Kidney tubule cell (primary cell): ENCODE measurements at places on chromosomes 5 and 9.

DNA sequence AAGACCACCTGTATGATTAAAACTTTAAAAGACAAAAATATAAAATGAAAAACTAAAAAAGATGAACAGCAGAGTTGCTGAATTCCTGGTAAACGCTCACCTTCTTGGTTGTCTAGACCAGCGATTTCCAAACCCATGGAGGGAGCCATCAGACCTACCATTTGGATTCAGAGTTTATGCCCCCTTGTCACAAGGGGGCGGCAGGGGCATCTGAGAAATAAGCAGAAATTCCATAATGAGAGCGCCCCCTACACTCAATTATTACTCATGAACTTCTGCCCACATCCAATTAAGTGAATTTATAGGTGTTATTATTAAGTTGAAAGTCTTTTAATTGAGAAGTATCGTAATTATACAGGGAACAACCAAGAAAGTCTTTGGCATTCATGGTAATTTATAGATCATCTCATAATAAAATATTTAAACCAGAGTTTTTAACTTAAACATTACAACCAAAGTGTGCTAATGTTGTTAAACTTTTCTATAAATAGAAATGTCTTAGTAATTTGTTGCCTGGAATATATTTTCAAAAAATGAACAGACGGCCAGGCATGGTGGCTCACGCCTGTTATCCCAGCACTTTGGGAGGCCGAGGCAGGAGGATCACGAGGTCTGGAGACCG, 35.2 kb upstream of the SPATA31C2 start:
- peak; percentile 80 for DNase-seq

GRCh38 chr5:88298425-88298824, 29.8 kb upstream of the TMEM161B start:
- DNase-seq, result peak; percentile 60

GRCh38 chr5:149024477-149024876, 38.4 kb downstream of the SH3TC2 start:
- DNase-seq, result peak; percentile 68

- no peak for DNase-seq
These were observed 74.8 kb downstream of the CETN3 start for GRCh38 chr5:90334741-90335140.

DNA sequence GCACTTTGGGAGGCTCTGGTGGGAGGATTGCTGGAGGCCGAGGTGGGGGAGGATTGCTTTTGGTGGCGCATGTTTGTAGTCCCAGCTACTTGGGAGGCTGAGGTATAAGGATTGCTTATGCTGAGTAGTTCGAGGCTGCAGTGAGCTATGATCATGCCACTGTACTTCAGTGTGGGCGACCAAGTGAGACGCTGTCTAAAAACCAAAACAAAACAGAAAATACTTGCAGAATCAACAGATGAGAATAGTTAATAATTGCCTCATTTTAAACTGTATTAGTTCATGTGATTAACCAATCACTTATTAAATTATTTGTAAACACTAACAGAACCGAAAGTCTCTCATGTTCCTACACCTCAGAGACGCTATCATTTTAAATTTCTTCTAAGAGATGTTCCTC, 118.1 kb downstream of the CCDC171 start:
- DNase-seq, result peak; percentile 20

DNA sequence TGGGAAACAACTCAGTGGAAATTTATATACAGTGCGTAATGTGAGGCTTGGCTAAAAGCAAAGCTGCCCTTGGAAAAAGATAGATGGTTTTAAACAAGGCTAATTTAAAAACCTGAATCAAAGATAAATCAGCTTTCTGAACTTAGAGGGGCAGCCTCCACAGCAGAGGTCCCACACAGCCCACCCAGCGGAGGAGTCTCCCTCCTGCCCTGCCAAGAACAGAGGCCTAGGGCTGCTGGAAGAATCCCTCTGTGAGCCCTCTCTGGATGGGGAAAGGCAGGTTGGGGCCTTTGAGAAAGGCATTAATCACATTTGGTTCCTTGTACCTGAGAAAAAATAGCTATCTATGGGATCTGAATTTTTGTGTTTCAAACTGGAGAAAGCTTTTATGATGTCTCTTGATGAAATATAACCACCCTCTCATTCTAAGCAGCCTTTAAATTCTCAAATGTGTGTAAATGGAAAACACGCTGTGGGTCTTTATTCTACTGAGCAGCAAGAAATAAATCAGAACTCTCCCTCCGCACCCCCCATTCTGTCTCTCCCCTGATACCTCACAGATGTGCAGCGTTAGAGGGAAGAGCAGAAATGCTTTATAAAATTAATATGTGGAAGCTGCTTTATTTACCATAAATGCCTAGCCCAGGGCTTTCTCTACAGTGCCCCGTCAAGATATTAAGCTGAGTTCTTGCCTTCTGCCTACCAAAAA, 329.2 kb downstream of the EFNA5 start:
- DNase-seq, result no peak

- peak; percentile 86 for DNase-seq
These were observed 176.7 kb upstream of the DMAC1 start for GRCh38 chr9:7976167-7976755.

- no peak for DNase-seq
These were observed 49.5 kb downstream of the MRRF start for GRCh38 chr9:122314165-122314564.

- DNase-seq, result no peak
These were observed 18.8 kb downstream of the POU5F2 start for GRCh38 chr5:93722588-93722987.

GRCh38 chr5:1130218-1130946, 18.5 kb upstream of the SLC12A7 start:
- peak; percentile 50 for DNase-seq

GRCh38 chr9:98554752-98555151, 154.0 kb downstream of the GABBR2 start:
- DNase-seq, result no peak

GRCh38 chr9:133142684-133143622, 20.8 kb downstream of the GBGT1 start:
- no peak for DNase-seq

GRCh38 chr9:19934301-19934871, 145.5 kb upstream of the SLC24A2 start:
- peak; percentile 40 for DNase-seq

- DNase-seq, result no peak
These were observed 20.6 kb upstream of the IL7R start for GRCh38 chr5:35835796-35836742.
